Ecto neural progenitor cell (in vitro differentiated cells): ENCODE measurements at places on chromosomes 11 and 22.

DNA sequence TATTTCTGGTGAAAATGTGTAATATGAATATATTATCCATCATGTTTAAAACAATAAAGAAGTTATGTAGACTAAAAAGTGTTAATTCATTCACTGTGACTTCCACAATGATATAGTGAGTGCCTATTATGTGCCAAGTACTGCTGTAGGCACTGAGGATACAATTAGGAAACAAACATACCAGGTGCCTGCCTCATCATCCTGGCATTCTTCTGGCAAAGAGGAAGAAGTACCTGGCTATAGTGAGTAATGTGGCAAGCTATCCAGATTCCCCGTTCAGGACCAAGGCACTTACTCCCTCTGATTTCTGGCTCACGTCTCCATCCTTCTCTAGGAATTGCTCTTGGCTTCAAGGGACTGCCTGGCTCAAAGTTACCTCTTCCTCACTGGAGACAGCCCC, 77.5 kb upstream of the CLMP start:
- no peak for DNase-seq

GRCh38 chr11:114080219-114080618, 20.7 kb downstream of the ZBTB16 start:
- DNase-seq, result no peak

- DNase-seq, result no peak
These were observed 29.6 kb downstream of the CAT start for GRCh38 chr11:34468209-34468841.

DNA sequence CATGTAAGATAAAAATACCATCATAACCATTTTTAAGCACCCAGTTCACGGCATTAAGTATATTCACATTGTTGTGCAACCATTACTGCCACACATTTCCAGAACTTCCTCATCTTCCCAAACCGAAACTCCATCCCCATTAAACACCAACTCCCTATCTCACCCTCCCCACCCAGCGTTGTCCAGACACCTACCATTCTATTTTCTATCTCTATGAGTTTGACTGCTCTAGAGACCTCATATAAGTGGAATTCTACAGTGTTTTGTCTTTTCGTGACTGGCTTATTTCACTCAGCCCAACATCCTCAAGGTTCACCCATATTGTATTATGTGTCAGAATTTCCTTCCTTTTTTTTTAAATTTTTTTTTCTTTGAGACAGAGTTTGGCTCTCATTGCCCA, 45.2 kb downstream of the PPFIA1 start:
- DNase-seq, result no peak

DNA sequence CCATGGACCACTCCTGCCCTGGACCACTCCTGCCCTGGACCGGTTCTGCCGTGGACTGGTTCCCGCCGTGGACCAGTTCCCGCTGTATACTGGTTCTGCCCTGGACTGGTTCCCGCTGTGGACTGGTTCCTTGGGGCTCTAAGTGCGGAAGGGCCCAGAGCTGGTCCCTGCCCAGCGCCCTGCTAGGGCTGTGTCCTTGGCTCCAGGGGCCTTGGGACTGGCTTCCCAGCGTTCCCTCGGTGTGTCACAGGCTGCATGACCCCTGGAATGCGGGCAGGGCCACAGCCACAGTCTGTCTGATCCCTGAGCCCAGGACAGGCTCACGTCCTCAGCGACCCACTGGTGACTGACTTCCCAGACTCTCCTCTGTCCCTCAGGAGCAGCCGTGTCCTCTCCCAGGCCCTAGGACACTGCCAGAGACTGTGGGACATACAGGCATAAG, 412.2 kb downstream of the TBC1D22A start:
- DNase-seq, result no peak

- no peak for DNase-seq
These were observed 11.7 kb downstream of the FADS1 start for GRCh38 chr11:61805146-61805545.

GRCh38 chr22:23076896-23077572, 6.7 kb downstream of the GNAZ start:
- DNase-seq, result no peak

GRCh38 chr11:131600628-131601027, 230.2 kb downstream of the NTM start:
- DNase-seq, result no peak

DNA sequence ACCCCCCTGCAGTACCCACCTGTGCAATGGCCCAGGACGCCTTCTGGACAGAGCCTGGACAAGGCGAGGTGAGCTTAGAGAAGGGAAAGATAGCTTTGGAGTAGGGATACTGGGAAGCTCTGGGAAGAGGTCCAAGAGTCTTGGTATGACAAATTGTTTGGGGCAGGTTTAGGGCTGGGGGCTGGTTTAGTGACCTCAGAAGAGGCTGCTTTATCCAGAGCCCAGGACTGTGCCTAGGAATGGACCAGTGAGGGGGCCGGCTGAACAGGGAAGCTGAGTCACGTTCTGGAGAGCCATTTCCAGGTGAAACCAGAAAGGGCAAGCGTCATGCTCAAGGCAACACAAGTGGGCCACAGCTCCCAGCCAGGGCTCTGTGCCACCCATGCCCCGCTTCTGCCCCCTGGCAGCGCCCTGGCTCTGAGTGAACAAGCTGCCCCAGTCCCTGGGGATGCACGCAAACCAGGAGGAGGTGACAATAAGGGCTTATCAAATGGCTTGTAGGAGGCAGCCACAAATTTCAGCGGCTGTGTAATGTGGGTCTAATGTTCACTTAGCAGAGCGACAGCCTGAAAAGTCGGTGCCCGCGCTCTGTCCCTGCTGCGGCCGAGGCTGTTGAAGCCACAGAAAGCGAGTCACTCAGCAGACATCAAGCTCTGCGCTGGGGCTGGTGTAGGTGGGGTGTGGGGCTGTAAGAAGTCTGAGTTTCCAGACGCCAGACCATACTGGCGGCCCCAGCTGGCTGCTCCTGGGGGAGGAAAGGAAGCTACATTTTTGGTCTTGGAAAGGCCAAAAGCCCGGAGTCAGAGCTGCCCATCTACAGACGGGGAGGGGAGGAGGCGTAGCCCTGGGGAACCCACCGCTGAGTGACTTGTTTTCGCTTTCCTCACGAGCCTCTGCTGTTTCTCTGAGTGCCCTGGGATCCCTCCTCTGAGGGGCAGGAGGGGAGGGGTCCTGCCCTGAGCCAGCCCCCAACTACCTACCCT, 18.3 kb upstream of the SYT7 start:
- DNase-seq, result no peak

DNA sequence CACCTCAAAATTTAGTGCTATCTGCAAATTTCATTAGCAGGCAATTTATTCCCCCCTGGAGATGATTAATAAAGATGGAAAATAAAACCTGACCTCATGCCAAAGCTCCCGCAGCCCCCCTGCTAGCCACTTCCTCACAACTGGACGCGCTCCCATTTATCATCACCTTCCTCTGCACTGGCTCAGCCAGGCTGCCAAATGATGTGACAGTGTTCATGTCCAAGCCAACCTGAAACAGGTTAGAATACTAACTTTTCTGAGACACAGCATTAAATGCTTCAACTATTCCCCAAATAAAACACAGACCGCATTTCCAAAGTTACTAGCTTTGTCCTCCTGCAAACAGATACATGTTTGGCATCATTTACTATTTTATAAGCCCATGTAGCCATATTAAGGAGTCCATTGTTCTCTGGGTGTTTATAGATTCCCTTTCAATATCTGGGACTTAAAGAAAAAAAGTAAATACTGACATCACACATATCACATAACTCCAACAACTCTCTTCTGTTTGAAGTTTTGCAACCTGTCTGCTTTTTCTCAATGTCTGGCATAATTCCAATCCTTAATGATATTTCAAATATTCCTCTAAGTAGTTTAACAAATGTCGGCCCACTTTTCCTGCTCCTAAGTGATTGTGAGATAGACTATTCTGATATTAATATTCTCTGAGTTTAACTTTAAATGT, 829.7 kb upstream of the FAT3 start:
- no peak for DNase-seq

GRCh38 chr11:44766112-44766971, 39.6 kb downstream of the TSPAN18 start:
- no peak for DNase-seq

GRCh38 chr22:23898006-23898974, 4.1 kb downstream of the MIF start:
- no peak for DNase-seq

DNA sequence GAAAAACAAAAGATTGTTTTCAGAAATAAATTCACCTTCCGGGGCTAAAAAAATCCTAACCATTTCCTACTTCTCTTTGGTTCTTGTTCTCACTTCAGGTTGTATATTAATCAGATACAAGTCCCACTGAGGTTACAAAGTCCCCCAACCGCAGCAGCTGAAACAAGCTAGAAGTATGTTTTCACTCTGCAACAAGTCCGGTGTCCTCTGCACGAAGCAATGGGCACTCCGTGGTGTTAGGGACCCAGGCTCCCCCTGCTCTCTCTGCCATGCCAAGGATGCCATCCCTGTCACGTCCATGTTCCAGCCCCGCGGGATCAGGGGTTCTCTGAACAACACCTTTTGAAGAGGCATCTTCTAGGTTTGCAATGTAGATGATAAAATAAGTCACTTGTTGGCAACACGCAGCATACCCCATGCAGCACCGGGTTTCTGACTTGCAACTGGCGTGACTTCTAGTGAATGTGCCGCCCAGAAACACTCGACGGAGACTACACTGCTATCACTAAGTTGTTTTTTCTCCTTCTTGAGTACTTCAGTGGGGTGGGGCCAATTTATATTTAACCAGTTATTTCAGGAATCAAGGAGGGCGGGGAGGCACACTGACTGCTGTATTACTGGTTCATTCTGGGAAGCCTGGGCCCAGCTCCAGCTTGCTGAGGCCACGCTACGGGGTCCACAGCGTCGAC, 25.4 kb upstream of the GSTP1 start:
- DNase-seq, result no peak

GRCh38 chr11:40323241-40323640, 1136.2 kb downstream of the LRRC4C start:
- DNase-seq, result no peak

DNA sequence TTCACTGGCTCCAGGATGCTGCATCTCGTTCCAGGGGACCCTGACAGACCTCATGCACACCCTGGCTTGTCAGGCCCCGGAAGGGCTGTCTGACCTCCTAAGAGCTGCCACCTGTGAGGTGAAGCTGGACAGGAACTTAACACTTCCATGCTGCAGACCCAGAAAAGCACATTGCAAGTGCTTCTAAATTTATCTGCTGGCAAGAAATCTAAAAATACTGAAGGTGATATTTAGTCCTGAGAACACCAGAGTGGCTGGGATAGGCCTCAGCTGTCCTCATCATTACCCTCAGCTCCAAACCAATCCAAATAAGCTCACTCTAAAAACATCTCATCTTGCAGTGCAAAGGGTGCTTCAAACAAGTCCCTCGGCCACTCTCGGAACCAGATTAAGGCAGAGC, 46.7 kb downstream of the ABTB2 start:
- DNase-seq, result no peak

- no peak for DNase-seq
These were observed 31.9 kb downstream of the MUC5B start for GRCh38 chr11:1254733-1255132.

GRCh38 chr11:77823775-77824174, 2.8 kb downstream of the AAMDC start:
- no peak for DNase-seq

GRCh38 chr11:131642756-131643531, 272.5 kb downstream of the NTM start:
- no peak for DNase-seq

DNA sequence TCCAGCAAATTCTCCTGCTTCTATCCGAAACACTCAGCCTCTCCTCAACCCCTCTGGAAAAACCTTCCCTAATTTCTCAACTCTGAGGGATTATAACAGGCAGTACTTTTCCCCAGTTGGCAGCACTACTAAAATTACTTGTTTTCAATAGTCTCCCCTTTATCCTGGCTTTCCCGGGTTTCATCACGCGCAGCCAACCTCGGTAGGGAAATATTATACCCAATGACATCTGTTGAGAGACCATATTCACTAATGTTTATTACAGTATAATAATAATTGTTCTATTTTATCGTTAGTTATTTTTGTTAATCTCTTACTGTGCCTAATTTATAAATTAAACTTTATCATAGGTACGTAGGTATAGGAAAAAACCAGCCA, 330 bp upstream of the POLD3 start:
- DNase-seq, result no peak

DNA sequence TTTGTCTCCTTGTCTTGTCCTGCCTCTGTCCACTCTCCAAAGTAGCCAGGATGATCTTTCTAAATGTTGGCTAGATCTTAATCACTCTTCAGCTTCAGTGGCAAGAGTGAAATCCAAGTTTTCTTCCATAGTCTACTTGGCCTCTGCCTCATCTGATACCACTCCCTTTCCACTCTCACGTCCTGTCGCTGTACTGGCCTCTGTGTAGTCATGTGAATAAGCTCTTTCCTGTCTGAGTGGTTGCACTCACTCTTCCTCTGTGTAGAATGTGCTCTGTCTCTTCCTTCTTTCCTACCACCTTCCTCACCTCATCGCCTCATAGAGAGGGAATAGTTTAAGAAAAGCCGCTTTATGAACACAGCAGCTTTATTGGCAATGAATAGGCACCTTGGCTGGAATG, 86.5 kb downstream of the WNT11 start:
- no peak for DNase-seq

- DNase-seq, result no peak
These were observed 20.9 kb downstream of the DKK3 start for GRCh38 chr11:11987503-11988022.

DNA sequence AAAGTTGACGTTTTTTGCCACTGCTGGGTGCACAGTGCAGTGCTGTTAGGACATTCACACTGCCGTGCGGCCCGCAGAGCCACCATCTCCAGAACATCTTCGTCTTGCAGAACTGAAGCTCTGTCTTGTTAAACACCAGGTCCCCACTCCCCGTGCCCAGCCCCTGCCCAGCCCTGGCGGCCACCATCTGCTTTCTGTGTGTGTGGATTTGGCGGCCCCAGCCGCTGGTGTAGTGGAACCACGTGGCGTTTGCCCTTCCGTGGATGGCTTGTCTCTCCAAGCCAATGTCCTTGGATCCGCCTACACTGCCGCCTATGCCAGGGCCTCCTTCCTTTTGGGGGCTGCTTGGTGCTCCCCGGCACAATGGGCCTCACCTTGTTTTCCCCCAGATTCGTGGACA, 8.2 kb upstream of the MUC5AC start:
- no peak for DNase-seq

DNA sequence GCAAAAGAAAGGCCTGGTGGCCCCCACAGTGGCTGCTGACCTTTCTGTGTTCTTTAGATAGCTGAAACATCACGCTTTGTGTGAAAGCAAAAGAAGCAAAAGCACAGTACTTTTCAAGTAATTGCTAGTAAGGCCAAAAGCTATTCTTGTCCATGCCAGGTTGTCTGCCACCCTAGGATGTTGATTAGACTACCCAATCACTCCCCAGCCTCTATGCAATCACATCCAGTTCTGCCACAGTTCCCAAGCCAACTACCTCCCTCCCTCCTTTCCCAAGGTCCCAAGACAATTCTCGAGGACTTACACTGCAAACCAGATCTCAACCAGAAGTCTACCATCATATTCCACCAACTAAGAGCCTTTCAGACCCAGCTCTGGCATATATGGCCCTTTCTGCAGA, 46.2 kb downstream of the RDX start:
- DNase-seq, result no peak

- DNase-seq, result no peak
These were observed 22.1 kb upstream of the SYT7 start for GRCh38 chr11:61602775-61603569.

- DNase-seq, result no peak
These were observed 2.8 kb downstream of the TMEM9B start for GRCh38 chr11:8961401-8961800.
